ENCODE measurements at places on chromosomes 16 and 17. TPM values are rescaled to one million over a fixed set of nuclear protein-coding genes. Genes with fewer than 3 reads are reported as not detected.

DNA sequence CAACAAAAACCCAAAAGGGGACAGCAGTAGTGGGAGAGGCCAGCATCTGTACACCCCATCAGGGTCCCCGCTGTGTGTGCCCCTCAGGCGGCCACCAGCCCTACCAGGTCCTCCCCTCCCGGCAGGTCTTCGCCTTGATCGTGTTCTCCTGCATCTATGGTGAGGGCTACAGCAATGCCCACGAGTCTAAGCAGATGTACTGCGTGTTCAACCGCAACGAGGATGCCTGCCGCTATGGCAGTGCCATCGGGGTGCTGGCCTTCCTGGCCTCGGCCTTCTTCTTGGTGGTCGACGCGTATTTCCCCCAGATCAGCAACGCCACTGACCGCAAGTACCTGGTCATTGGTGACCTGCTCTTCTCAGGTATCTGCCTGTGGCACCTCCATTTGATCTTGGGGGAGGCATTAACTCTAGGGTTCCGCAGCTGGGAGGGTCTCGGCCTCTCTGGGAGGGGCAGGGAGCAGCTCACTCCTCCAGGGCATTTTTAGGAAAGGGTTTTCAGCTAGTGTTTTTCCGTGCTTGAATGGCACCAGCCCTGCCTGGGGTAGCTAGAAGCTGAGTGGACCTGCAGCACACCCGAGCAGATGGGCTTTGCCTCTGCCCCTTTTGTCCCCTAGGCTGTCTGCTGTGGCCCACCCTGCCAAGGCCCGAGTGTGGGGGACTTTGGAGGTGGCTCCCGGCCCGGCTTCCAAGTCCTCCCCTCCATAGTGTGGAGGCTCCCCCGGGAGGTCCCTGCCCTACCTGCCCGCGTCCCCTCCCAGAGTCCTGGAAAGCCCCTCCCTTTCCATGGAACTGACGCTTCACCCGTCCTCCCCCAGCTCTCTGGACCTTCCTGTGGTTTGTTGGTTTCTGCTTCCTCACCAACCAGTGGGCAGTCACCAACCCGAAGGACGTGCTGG is 2.6 kb downstream of the SYNGR2 start:
- DNase-seq: no peak

DNA sequence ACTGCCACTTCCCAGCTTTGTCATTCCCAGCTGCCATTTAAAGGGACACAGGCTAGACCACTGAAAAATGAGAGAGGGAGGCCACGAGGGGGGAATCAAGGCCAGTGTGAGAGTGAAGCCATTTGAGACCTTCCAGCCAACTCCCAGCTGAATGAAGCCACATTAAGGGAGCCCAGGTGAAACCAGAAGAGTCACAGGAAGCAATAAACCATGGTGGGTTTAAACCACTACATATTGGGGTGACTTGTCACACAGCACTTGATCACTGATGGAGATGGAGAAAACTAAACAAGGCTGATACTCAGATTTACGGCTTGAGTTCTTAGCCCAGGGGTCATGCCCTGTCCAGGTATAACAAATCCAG is 2.8 kb upstream of the NUBP1 start:
- DNase-seq: no peak

- DNase-seq: no peak
Measured at GRCh38 chr17:34979650-34980352, 511 bp upstream of the LIG3 start.

GRCh38 chr17:75799402-75799801 is 14.8 kb downstream of the UNK start:
- no peak for DNase-seq

DNA sequence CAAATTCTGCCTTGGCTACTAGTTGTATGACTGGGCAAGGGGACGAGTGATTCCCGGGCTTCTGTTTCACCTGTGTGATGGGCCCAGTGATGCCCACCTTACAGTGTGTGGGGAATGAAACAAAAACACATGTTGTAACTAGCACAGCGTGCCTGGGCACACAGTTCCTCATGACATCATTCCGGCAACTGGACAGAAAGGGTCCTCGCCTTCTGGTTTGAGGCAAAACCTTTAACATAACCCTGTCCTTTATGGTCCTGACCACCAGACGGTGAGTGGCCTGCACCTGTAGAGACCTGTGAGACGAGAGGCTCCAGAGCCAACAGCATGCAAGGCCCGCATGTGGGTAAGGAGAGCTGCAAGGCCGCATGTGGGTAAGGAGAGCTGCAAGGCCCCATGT is 7.7 kb upstream of the SLC38A8 start:
- DNase-seq: no peak

DNA sequence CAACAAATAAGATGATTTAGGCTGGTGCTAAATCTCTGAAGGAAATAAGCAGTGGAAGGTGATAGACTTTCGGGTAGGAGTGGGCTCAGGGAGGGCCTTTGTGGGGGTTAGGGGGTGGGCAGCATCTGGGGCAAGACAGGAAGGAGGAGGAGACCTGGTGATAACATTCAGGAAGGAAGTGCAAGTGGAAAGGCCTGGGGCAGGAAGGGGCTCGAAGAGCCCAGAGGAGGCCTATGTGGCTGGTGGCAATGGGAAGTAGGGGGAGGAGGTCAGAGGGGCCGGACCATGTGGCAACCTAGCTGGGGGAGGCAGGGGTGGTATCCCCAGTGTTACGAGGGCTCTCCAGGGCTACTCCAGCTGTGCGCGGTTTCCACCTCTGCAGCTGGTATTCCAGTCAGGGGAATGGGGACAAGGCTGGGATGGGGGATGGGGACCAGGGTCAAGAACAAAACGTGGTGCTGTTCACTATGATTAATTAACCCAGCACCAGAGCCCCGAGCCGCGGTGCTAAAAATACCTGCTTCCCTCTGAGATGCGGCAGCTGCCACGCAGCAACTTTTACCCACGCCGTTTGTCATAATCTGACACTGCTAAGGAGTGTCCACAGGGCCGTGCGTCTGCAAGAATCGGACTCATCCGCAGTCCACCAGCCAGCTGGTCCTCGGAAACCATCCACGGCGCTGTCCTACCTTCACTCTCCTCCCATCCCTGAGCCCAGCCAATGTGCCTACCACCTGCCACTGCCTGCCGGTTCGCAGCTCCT is 5.2 kb upstream of the CCDC182 start:
- DNase-seq: no peak

- no peak for DNase-seq
Measured at GRCh38 chr17:30232824-30233427, 2.6 kb downstream of the SLC6A4 start.

DNA sequence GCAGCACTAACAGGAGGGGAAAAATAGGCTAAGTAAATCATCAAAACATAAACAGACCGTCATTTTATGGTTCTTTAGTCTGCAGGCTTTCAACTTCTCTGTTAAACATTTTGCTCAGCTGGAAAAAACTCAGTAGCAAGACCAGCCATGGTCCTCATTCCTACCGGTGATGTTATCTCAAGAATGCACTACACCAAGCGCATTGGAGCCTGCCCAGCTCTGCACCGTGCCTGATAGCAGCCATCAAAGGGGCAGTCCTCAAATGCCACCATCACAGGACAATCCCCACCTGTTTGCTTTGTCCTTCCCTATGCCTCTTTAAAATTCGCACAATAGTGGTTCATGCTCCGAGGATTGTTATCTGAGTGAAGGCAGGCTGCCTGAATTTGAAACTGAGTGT is 181.5 kb upstream of the MON1B start:
- no peak for DNase-seq

GRCh38 chr17:45098869-45099616 is 33.3 kb downstream of the PLCD3 start:
- DNase-seq: peak; percentile 92

DNA sequence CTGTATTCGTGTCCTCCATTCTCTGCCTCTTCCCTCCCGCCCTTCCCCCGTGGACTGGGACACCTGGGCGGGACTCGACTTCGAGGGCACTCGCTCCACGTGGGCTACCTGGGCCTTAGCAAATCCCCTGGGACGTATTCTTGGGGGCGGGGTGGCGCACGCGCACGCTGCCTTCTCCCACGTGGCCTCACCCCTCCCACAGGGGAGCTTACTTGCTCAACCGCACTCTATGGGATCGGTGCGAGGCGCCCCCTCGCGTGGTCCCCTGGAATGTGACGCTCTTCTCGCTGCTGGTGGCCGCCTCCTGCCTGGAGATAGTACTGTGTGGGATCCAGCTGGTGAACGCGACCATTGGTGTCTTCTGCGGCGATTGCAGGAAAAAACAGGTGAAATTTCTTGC is 3.5 kb downstream of the VMO1 start:
- DNase-seq: no peak

DNA sequence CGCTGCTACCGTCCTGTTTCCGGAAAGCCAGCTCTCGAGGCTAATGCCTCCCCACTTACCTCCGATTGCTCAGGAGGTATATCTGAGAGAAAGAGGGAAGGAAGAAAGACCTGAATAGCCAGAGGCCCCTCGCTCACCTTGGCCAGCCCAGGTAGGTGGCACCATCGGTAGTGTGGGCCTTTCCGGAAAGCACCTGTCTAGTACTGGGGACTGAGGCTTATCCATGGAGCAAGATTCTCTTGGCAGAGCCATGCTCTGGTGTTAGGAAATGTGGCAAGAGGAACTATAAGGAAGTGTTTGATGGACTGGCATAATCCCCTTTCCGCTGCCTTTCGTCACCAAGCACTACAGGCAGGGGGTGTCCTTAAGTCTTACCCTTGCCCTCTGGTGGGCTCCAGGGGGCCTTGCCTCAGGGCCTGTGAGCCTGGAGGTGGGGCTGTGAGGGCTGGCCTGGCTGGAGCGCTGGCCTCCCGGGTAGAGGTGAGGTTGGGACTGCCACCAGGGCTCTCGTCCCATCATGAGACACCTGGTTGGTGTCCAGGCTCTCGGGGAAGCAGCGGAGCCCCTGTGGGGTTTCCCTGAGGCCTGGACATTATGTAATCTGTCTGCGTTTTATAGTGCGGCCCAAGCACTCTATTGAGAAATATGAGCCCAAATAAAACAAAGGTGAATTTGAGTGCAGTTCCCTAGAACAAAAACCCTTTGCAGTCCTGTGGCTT is 2.9 kb downstream of the CMIP start:
- DNase-seq: peak; percentile 44

DNA sequence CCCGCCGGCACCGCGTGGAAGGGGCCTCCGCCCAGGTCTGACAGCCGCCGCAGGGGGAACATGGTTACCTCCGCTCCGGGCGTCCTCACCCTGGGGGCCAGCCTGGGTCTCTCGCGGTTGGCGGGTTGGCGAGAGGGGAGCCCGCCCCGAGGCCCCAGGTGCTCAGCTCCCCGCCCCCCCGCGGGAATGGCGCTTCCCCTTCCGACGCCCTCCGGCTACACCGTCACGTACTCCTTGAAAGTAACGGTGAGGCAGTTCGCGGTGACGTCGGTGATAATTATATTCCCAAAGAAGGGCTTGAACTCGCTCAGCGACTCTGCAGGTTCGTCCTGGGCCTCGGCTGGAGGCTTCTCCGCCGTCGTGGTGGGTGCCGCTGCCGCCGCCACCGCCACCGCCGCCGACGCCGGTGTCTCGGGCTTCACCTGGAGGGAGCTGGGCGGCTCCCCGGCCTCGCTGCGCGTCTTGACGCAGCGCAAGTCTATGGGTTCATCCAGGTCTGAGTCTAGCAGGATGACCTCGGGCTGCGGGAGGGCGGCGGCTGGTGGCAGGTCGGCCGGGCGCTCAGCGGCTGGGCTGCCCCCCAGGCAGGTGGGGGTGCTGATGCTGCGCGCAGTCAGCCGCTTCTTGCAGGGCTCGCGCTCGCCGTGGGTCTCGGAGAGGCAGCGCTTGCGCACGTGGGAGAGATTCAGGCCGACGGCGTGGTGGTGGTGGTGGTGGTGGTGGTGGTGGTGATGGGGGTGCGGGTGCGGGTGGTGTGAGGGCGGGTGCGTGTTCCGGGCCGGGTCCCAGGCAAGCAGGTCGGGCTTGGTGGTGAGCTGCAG is 5.3 kb downstream of the CBX4 start:
- DNase-seq: no peak

GRCh38 chr17:61579961-61580360 is 11.1 kb downstream of the NACA2 start:
- DNase-seq: no peak

DNA sequence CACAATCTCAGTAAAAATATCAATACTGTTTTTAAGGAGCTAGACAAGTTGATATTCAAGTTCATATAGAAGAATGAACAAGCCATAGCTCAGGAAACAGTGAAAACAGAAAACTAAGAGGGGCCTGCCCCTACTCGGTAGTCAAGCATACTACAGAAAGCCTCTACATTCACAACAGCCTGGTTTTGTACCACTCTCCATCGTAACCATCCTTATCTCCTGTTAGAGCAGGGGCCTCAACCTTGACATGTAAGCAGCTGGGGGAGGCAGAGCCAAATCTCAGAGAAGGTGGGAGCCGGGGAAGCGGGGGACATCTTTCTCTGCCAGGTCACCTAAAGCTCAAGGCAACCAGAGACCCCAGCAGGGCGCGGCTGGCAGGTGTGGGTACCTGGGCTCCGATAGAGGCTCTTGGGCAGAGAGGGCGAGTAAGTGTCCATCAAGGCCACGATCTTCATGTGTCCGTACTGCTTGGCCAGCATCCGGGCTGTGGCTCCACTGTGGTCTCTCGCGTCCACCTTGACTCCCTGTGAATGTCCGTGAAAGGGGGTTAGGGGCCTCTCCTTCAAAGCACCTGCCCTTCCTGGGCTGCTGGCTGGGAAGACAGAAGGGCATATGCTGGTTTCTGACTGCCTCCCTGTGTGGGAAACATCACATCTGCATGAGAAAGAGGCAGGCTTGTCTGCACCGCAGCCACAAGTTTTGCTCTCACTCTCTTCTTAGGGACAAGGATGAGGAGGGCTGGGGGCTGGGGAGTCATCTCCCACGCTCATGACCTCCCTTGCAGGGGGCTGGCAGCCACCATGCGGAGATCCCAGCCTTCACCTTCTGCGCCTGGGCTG is 20.2 kb downstream of the ANKS3 start:
- no peak for DNase-seq

GRCh38 chr17:38893113-38893512 is 23.3 kb downstream of the LASP1 start:
- no peak for DNase-seq

- DNase-seq: no peak
Measured at GRCh38 chr17:73647301-73647695, 3.1 kb upstream of the SDK2 start.

GRCh38 chr17:80270836-80271235 is 10.2 kb downstream of the RNF213 start:
- peak; percentile 61 for DNase-seq

Gene NPW
- 5.6 TPM for total RNA-seq

Gene MT1X
- 120 TPM for total RNA-seq

Gene PSME3
- total RNA-seq: 123 TPM

Gene PRSS8
- 23.4 TPM for total RNA-seq

Gene ASPHD1
- total RNA-seq: 2.0 TPM

Gene OR1A1
- total RNA-seq: not detected

Gene SLC25A19
- 75.0 TPM for total RNA-seq

Gene GNG13
- total RNA-seq: not detected

Gene WNT3
- total RNA-seq: 4.9 TPM
